ENCODE measurements at places on chromosomes 2 and 18.

DNA sequence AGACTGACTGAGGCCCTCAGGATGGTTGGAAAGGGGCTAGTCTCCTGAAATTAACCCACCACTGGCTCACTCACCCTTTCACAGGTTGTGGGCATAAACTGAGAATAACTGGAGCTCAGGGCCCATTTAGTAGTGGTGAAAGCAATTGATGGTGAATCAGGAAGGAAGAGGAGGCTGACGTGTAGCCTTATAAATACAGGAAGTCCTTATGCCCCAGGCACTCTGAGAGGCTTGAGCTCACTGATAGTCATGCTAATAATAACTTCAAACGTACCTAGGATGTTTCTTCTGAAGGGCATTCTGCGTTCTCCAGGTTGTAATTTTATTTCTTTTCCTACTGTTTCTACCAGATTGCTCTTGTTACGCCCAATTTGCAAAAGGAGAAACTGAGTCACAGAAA lies 328.4 kb downstream of the CLIP4 start:
- H3K4me3 ChIP-seq = no peak overlapping the region
- H3K27ac ChIP-seq = no peak overlapping the region
- peaks cover 22% of the 10 kb centered on the region for H3K4me1 ChIP-seq
- DNase-seq = peak; percentile 76
- H3K36me3 ChIP-seq = no peaks in the 10 kb centered on the region
- no peaks in the 10 kb centered on the region for H3K27me3 ChIP-seq

- DNase-seq = peak; percentile 1
- H3K36me3 ChIP-seq = no peaks in the 10 kb centered on the region
- no peak overlapping the region for H3K27ac ChIP-seq
- H3K4me3 ChIP-seq = no peak overlapping the region
- H3K27me3 ChIP-seq = no peaks in the 10 kb centered on the region
These were observed 69.4 kb downstream of the XIRP2 start for GRCh38 chr2:166957686-166958085.

GRCh38 chr2:69306393-69306821 lies 80.6 kb downstream of the GFPT1 start:
- peak overlapping the region; percentile 69 for H3K4me3 ChIP-seq
- H3K36me3 ChIP-seq = no peaks in the 10 kb centered on the region
- peak; percentile 41 for DNase-seq
- peaks cover 40% of the 10 kb centered on the region for H3K27me3 ChIP-seq
- H3K4me1 ChIP-seq = peaks cover 32% of the 10 kb centered on the region
- H3K27ac ChIP-seq = no peak overlapping the region

DNA sequence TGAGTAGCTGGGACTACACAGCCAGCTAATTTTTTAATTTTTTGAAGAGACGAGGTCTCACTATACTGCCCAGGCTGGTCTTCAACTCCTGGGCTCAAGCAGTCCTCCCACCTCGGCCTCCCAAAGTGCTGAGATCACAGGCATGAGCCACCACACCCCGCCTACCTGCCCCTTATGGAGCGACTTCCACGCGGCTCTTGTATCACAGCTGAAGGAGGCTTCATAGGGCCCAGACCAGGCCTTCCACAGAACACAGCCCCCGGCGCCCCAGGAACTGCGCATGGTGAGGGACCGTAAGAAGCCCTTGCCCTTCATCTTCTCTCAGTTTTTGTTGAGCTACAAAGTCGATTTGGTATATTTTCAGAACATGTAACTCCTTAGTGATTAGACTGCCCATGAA lies 220.3 kb downstream of the KLHL29 start:
- H3K27ac ChIP-seq = no peak overlapping the region
- no peak for DNase-seq
- H3K4me1 ChIP-seq = peaks cover 2% of the 10 kb centered on the region
- H3K36me3 ChIP-seq = no peaks in the 10 kb centered on the region
- H3K4me3 ChIP-seq = no peak overlapping the region

DNA sequence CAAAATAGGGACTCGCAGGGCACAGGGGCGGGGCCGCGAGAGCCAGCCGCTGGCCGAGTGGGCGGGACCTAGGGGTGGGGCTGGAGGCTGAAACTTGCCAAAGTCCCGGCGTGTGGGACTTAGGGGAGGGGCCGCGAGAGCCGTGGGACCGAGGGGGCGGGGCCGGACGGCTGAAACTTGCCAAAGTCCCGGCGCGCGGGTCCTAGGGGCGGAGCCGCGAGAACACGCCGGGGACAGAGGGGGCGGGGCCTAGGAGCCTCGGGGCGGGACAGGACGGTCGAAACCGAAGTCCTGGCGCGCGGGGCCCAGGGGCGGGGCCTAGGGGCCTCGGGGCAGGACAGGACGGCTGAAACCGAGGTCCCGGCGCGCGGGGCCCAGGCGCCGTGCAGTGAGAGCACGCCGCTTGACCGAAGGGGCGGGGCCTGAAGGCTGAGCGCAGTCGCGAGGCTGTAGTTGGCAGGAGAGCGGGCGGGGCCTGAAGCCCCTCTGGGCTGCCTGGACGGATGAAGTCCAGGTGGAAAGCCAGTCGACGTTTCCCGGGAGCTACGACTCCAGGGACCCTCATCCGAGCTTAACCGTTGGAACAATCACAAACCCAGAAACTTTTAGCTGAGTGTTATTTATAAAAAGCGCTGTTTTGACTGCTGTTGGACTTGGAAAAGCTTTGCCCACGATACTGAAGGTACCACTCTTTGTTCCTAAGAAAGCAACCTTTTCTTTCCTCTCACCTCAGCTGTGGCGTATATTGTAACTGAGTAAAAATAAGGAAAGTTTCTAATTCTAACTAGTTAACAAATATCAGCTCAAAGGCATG lies 475 bp upstream of the BARD1 start:
- peak overlapping the region; percentile 89 for H3K4me3 ChIP-seq
- no peaks in the 10 kb centered on the region for H3K36me3 ChIP-seq
- peaks cover 15% of the 10 kb centered on the region for H3K4me1 ChIP-seq
- H3K27me3 ChIP-seq = no peaks in the 10 kb centered on the region

GRCh38 chr2:241135737-241136136 lies 13.5 kb downstream of the PASK start:
- no peak overlapping the region for H3K27ac ChIP-seq
- peaks cover 38% of the 10 kb centered on the region for H3K36me3 ChIP-seq
- H3K4me3 ChIP-seq = no peak overlapping the region
- H3K27me3 ChIP-seq = no peaks in the 10 kb centered on the region
- DNase-seq = no peak

All from common myeloid progenitor, CD34-positive (primary cell).